ENCODE measurements at places on chromosomes 1 and 21. TPM values are rescaled to one million over a fixed set of nuclear protein-coding genes. Genes with fewer than 3 reads are reported as not detected.

PGLYRP3 gene
- total RNA-seq: 2.4 TPM

NVL gene
- total RNA-seq: 48.3 TPM

BCAR3 gene
- 22.7 TPM for total RNA-seq

CFAP107 gene
- total RNA-seq: not detected

CFAP74 gene
- total RNA-seq: 0.62 TPM

DRAXIN gene
- total RNA-seq: 0.31 TPM

TIAM1 gene
- 28.0 TPM for total RNA-seq

PIGM gene
- total RNA-seq: 4.5 TPM

LDLRAD1 gene
- total RNA-seq: not detected

AGT gene
- total RNA-seq: 21.8 TPM

Data from tongue (tissue), 3 donors.